ENCODE measurements at places on chromosomes 7 and 10.

DNA sequence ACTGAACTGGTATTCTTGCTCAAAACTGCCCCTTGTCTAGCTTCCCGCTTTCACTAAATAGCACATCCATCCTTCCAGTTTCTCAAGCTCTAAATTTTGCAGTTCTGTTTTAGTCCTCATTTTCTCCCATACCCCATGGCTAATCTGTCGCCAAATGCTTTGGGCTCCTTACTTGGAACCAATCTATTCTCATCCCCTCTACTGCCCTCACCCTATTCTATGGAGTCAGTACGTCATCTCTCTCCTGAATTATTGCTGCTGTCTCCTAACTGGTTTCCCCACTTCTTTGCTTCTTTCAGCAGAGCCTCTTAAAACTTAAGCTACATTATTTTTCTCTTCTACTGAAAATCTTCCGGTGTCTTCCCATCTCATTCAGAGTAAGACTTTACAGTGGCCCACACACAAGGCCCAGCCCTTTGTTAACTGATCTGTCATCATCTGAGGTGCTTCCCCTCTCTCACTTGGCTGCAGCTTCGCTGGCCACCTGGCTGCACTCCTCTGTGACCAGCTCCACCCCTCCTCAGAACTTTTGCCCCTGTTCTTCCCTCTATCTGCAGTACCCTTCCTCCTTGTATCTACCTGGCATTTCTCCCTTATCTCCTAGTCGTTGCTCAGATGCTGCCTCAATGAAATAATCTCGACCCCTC lies 9.9 kb downstream of the STARD3NL start:
- DNase-seq = no peak

- no peak for DNase-seq
These were observed 154.4 kb upstream of the AKR1E2 start for GRCh38 chr10:4671451-4672145.

GRCh38 chr10:58178811-58179210 lies 88.9 kb downstream of the IPMK start:
- DNase-seq = no peak

- no peak for DNase-seq
These were observed 30.4 kb downstream of the GPRIN2 start for GRCh38 chr10:46525824-46526681.

GRCh38 chr7:108618056-108618455 lies 48.4 kb downstream of the DNAJB9 start:
- no peak for DNase-seq

Measured in naive thymus-derived CD8-positive, alpha-beta T cell (primary cell).